ENCODE measurements at places on chromosomes 2 and 18.
A peak's percentile ranks its signal among the peaks of the same experiment; 100 is the strongest.

GRCh38 chr2:132845339-132845738 lies 175.3 kb upstream of the LYPD1 start:
- no peak for DNase-seq

DNA sequence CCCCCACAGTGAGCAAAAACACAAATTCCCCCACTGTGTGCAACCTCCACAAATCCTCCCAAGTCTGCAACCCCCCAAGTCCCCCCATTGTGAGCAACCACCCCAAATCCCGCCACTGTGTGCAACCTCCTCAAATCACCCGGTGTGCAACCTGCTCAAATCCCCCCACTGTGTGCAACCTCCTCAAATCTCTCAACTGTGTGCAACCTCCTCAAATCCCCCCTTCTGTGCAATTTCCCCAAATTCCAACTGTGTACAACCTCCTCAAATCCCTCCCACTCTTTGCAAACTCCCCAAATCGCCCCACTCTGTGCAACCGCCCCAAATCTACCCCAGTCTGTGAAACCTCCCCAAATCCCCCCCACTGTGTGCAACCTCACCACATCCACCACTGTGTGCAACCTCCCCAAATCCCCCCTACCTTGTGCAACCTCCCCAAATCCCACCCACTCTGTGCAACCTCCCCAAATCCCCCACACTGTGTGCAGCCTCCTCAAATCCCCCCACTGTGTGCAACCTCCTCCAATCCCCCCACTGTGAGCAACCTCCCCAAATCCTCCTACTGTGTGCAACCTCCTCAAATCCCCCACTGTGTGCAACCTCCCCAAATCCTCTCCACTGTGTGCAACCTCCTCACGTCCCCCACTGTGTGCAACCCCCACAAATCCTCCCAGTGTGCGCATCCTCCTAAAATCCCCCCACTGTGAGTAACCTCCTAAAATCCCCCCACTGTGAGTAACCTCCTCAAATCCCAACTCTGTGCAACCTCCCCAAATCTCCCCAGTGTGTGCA lies 115.2 kb downstream of the TPO start:
- no peak for DNase-seq

- no peak for DNase-seq
These were observed 114.8 kb upstream of the CDC42EP3 start for GRCh38 chr2:37786191-37786698.

DNA sequence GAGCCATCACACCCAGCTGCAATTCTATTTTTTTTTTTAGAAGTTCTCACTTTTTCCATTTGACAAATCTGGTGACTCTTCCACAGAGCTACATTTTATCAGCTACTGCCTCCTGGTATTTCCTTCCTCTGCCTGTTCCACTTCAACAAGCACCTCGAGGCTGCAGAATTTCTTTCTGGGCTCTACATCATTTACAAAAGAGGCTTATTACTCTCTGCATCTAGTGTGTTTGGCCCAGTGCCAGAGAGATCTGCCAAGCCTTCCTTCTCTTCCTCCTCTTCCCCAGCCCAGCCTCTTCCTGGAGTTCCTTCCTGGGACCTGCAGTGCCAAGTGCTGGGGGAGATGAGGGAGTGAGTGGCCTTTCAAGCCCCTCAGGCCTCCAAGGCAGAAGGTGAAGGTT lies 119.6 kb upstream of the ITGA6 start:
- DNase-seq, result no peak

DNA sequence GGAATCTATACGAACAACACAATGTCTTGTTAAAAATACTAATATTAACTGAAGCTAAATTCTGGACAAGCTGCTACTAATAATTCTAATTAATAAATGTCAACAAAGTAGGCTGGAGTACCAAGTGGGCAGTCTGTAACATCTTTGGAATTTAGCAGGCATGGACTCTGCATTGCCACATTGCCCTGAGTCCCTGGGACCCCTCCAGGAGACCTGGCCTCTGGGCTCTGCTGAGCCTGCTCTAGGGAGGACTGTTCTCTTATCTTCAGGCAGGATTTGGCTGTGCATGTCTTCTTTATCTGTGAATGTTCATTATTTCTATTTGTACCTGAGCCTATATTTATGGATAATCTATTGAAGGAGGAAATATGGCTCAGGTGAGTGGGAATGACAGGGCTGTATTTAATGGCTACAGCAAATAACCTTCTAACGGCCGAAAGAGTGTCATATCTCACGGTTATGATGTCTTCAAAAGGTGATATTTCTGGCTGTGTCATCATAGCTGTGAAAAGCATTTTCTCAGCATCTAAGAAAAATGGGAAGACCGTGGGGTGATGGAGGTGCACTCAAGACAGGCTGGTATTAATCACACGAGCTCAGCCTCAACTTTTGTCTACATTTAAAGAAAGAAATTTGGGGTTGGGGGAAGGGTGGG lies 28.6 kb upstream of the SETBP1 start:
- no peak for DNase-seq

DNA sequence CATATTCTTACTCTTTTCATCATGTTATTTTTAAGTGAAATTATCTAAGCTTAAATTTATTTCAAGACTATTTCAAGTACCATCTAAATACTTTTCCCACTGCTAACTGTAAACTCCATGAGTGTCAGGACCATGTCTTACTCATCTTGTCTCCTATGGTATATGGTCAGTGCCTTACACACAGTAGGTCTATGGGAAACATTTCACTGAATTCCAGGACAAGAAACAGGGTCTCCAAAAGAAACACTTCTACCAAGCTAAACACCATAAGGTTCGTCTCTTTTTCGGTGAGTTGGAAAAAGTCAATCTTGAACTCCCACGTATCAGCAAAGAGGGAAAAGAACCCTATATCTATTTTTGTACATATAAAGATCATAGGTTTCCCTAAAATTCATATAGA lies 6.5 kb downstream of the SUCLG1 start:
- no peak for DNase-seq

DNA sequence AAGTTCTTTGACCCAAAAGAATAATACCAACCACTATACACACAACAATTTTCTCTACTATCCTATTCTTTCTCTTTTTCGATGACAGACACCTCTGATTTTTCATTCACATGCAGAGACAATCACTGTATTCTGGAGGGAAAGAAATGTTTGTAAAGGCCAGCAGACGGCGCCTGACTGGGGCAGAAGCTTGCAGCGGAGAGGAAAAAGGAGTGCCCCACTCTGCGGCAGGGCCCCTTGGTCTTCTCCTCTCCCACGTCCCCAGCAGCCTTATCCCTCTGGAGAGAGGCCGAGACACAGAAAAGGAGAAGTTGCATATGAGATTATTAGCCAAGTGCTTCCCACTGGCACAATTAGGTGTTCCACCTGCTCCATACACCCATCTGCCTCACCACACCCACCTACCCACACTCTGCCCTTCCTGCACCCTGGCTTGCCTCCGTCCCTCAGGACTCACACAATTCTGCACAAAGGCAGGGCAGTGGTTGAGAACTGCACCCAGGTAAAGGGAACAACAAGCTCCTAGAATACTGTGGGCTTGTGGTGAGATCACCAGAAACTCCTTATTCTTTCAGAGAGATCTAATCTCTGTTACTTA lies 687.3 kb downstream of the NRXN1 start:
- DNase-seq, result no peak

DNA sequence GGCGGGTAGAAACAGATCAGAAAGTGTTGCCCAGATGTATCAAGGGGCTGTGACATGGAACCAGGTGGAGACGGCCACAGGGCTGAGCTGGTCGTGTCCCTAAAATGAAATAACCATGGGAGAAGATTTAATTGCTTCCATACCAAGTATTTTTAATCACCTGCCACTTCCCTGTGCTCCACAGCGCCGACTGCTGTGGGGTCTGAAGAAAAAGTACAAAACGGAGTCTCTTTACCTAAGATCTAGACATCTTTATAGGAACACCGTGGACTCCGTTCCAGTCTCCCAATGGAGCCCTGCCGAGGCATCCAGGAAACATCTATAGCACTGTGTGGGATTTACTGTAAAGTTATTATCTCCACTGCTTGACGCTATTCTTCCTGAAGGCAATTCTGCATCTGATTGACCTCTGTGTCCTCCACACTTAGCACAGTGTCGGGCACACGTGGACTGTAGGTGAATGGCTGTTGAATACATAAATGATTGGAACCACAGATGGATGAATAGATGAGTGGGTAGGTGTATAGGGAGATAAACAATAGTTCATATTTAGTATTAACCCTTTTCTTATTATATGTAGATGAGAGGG lies 21.6 kb upstream of the GYPC start:
- DNase-seq, result peak; percentile 33

DNA sequence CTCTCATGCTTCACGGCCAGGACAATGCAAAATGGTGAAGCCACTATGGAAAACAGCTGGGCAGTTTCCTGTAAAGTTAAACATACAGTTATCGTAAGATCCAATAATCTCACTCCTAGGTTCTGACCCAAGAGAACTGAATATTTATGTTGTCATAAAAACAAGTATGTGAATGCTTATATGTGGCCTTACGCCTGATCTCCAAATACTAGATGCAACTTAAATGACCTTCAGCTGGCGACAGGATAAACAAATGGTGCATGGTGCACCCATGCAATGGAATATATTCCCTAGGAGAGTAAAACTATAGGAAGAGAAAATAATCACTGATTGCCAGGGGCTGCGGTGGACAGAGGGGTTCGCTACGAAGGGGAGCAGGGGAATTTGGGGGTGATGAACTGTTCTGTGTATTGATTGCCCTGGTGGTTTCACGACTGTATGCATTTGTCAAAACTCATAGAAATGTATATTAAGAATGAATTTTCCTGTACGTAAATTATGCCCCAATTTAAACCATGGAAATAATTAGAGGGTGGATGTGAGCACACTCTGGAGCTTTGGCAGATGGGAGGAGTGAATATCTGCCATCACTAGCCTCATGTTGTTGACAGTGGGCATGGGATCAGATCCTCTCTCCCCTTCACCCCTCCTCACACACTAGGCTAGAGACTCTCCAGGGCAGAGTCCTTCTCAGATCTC lies 100.8 kb upstream of the MYCN start:
- DNase-seq, result no peak

DNA sequence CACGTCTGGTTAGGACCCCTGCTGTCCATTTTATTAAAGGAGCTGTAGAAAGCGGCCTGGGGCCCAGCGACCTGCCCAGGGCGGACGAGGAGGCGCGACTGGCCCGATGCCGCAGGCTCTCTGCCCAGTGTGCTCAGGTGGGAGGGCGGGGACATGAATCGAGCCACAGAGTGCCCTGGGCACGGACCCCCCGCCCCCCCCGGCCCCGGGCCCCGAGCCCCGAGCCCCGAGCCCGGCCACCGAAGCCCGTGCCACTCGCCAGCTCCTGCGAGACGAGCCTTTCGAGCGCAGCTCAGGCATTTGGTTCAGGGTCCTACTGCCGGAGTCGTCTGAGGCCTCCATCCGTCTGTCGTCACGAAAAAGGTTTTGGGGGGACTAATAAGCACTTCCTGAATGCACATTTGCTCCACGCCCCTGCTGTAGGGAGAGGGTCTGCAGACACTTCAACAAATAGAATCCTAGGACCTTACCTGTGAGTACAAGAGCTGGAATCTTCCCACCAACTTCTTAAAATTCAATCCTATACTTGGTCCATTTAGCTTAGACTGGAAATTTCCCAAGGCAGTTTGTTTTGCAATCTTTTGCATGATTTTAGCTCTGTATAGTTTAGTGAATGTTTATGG lies 602 bp upstream of the ADAM17 start:
- DNase-seq, result no peak

GRCh38 chr18:77004555-77005380 lies 127.8 kb downstream of the MBP start:
- no peak for DNase-seq

DNA sequence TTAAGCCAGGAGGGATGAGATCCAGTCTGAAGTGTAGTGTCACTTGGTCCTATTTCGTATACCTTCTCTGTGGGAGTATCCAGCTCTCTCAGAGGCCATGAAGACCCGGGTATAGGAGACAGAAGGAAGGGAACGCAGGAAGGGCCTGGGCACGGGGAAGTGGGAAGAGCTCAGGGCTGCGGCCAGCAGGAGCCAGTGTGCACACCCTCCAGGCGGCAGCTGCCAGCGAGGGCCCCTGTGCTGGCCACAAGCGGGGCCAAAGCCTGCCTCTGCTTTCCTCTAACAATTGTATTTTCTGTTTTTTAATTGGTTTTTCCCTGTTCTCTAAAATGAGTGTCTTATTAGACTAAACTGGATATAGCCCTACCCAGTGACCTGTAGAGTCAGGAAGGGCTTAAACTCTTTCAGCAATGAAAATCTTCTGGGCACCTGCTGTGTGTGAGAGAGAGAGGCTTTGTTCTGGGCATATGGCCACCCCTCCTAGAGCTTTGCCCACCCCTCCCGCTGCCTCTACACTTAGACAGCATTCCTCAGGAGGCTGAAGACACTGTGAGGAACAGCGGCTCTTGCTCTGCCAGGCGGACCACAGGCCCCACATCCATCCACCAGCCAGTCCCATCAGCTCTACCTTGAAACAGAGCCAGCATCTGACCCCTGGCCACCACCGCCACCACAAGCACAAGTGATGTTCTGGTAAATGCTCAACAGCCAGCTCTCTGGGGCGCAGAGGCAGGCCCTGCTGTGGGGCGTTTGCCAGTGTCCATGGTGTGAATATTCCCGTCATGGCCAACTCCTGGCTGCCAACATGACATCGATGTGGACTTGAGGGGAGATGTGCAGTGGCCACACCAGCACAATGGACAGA lies 9.5 kb downstream of the GPR17 start:
- no peak for DNase-seq

GRCh38 chr2:215796140-215796855 lies 217.1 kb downstream of the MREG start:
- DNase-seq, result no peak

- DNase-seq, result no peak
These were observed 756.6 kb upstream of the GCFC2 start for GRCh38 chr2:76467326-76467725.

DNA sequence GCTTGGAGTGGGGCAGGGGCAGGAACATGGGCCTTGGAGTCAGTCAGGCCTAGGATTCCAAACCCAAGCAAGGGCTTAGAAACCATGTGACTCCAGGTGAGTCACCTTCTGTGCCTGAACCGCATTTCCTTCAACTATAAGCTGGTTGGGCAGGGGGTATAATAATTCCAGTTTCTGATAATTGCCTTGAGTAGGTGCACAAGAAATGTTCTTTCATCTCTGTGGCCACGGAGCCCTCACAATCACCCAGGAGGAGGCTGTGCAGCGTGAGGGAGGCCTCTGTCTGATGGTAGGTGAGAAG lies 112.1 kb upstream of the HAAO start:
- DNase-seq, result no peak

- peak; percentile 28 for DNase-seq
These were observed 28.0 kb downstream of the KCNK3 start for GRCh38 chr2:26720322-26721114.

All from LNCaP clone FGC (cell line).